ENCODE measurements at places on chromosomes 7 and 10.

DNA sequence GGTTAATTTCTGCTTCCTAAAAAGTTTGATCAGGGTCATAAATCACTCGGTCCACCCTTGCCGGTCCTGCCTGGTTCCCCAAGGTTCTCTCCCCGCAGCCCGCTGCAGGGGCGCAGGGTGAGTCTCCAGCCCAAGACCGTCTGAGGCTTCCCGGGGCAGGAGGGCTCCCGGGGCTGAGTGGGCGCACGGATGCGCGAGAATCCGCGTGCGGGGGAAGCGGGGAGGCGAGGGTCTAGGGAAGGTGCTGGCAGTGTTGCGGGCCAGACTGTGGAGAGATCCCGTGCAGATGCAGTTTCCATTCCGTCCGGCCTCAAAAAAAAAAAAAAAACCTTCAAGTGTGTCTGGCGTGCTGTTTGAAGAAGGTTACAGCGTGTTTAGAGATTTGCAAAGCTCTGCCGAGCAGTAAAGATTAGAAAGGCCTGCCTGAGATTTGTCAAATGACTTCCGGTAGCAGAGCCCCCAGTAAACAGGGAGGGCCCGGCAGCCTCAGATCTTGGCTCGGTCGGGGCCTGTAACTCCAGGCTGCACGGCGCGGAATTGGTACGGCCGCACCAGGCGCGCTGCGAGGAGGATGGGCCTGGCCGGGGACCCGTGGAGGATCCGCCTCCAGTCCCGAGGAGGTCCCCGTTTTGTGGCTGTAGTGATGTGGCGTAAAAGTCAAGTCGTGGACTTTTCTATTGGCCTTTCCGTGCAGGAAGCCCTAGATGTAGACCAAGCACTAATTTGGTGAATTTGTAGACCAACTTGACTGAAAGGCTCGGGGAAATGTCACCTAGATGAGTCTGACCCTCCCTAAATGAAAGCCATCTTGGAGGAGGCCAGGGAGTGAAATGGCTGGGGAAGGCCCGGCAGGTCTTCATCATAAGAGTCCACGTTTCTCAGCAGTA is 293.2 kb upstream of the NFE2L3 start:
- DNase-seq: no peak

- DNase-seq: no peak
Measured at GRCh38 chr10:125370578-125370977, 210.2 kb upstream of the CTBP2 start.

DNA sequence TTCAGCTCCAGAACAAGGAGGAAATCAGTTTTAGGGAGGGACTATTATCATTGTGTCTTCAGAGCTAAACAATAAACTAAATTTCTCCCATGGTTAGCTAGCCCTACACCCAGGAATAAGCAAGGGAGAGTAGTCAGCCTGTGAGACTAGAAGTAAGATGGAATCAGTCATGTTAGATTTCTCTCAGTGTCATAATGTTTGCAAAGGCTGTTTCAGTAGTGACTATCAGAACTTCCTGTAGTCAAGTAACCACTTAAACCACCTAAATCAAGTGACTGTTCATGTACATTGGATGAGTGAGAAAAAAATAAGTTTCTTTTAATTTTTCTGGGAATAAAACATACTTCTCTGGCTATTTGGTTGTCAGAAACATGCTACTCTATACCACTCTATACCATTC is 121.6 kb downstream of the KCND2 start:
- no peak for DNase-seq

GRCh38 chr10:86167762-86168128 is 198.8 kb downstream of the GRID1 start:
- DNase-seq: no peak

DNA sequence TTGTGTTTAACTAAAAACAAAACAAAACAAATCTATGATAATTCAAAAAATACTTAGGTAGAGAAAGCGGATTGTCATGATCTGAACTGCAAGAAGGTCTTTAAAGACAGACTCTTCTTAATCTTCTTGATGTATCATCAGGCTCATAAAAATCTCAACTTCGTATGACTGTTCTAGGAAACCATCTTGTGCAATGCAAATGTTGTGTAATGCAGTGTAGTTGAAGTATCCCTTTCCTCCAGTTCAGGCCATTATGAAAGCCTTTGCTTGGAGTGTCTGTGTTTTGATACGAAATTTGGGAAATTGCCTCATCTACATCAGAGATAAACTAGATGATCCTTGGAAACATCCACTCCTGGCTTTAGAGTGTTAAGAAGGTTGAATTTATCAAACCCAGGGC is 30.9 kb downstream of the CDK1 start:
- no peak for DNase-seq

All from stimulated activated naive B cell treated with anti-CD40 and anti-IgM and Interleukin-4, amounts not matched to agents 10 μg/mL and 1 μg/mL and 100 μg/mL, for 72 hours (primary cell).